ENCODE measurements at places on chromosomes 2 and 18. TPM values are rescaled to one million over a fixed set of nuclear protein-coding genes. Genes with fewer than 3 reads are reported as not detected.

The AMER3 gene
- total RNA-seq, result 44.0 TPM

The RANBP2 gene
- 76.2 TPM for total RNA-seq

The KANSL1L gene
- total RNA-seq, result 99.1 TPM

The RAX gene
- not detected for total RNA-seq

The MAP3K19 gene
- total RNA-seq, result 0.41 TPM

Measured in frontal cortex (tissue), 4 donors.